ENCODE measurements at places on chromosomes 3 and 15. TPM values are rescaled to one million over a fixed set of nuclear protein-coding genes. Genes with fewer than 3 reads are reported as not detected.

DNA sequence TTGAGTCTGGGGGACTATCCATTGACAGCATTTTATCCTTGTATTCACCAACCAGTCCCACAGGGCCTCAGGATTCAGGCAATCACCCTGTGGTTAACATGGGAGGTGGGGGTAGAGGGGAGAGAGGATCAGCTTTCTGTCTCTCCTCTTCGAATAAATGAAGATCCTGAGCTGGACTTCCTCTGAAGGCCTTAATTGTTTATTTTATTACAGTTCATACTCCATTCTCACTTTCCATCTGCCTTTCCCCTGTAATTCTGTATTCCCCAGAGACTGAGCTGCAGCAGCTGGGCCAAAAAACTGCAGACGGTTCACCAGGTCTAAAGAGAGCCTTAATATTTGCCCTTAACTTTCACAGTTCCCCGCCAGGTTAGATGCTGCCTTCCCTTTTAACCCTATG is 11.9 kb downstream of the TAGLN3 start:
- no peak for DNase-seq

DNA sequence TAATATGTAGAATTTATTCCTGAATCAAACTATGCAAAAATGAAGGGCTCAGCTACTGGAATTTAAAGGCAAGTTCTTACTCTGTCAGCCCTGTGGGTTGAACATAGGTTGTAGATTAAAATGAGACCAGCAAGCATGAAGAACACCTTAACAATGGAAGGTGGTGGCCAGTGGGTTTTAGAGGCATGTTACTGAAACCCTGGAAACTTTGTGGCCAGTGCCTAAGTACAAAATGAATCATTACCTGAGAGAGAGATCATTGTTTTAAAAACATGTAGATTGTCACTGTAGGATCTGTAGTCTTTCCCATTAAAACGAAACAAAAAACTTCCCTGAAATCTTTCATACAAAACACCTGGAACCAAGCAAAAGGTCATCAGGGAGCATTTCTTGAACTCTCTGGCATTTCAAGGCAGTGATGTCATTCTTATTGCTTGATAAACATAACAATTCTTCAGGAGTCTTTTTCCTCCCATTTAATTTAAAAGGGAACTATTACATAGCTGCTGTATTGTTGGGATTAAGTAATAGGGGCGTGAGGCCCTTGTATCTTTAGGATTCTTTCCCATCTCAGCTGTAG is 51.8 kb downstream of the TMEM108 start:
- DNase-seq, result no peak

- no peak for DNase-seq
Measured at GRCh38 chr15:78390826-78391225, 47.2 kb upstream of the IREB2 start.

DNA sequence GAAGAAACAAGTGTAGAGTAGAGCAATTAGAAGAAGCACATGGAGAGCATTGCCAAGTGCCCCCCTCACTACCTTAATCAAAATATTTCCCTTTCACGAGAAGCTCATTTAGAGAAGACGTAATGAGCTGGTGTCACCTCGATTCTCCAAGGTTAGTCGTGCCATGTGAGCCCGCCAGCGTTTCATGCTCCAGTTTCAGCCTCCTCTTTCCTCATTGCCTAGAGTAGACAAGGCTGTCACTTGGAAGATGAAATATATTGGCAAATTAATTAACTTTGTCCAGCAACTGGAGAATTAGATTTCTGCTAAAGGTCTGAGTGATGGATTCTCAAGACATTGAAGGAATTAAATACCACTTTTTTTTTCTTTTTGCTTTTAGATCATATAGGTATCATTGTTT is 399.6 kb downstream of the TUSC7 start:
- DNase-seq, result no peak

GPR171 gene
- total RNA-seq, result not detected

DNA sequence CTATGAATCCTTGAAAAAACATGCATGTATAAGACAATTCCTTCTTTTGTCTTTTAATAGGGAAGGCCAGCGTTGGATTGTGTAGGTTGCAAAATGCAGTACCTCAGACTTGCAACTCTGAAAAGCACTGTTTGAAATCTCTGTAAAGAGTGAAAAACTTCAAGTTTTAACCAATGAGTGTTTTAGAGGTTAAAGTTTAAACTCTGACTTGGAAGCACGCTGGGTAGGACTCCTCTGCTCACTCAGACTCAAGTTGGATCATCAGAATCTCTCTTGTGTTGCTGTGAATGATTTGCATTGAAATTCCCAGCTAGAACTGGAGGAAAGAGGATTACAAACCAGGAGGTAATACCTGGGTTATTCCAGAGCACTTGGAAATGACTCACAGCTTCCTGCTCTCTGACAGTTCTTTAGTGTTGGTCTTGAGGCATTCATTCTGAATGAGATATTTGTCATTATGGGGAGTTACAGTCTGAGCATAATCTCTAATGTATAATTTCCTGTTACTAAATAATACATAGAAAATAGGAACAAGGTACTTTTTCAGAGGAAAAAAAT is 49.1 kb downstream of the PLS1 start:
- no peak for DNase-seq
